GM23338 (cell line): ENCODE measurements at places on chromosomes 1 and 21.

GRCh38 chr1:45894921-45895320, 91.5 kb downstream of the MAST2 start:
- no peak for DNase-seq

DNA sequence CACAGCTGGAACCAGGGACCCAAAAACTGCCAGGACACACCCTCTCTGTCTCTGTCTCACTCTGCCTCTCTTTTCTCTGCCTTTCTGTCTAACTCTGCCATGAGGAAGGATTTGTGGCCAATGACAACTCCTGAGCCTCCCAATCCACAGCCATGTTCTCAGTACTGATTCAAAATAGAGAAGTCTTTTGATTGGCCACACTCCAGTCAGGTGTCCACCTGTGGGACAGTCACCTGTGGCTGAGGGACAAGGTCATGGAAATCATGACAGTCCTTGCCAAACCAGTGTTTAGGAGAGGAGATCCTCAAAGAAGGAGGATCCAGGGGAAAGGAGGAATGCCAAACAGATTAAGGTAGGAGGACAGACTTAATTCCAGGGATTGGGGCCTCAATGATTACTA, 15.8 kb downstream of the TINAGL1 start:
- DNase-seq = no peak

- peak; percentile 22 for DNase-seq
Observed at GRCh38 chr1:27664291-27664690, 7.7 kb downstream of the IFI6 start.

- DNase-seq = peak; percentile 56
Observed at GRCh38 chr1:74343216-74343615, 108.0 kb downstream of the TNNI3K start.

DNA sequence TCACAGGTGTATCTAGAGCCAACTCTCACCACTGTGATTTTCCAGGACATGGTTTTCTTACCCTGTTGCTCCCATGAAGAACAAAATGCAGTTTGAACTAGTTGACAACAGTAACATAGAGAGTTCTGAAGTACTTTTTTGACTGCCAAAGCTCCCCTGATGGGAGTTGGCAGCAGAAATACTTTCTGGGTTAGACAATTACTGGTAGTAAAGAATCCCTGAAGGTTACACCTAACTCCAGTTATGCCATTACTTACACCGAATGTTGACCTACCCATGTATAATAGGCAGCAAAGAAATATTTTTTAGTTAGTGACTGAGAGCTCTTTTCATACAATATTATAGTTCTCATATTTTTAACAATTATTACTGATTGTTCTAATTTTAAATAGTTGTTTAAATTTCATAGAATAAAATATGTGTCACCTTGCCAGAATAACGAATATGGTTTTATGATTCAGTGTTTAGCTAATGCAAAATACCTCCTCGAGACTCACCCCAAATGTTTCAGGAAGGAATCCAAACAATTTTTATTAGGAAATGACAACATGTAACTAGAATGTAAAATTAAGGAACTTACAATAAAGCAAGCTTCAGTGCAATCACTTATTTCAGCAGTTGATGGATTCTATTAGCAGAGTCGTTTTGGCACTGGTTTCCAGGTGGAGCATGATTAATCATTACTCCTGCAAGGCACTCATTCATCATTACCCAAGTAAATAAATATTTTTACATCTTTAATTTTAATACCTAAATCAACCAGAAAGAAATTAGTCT, 237.6 kb downstream of the MRPL39 start:
- DNase-seq = no peak

- peak; percentile 85 for DNase-seq
Observed at GRCh38 chr1:7379441-7379971, 391.6 kb upstream of the VAMP3 start.

DNA sequence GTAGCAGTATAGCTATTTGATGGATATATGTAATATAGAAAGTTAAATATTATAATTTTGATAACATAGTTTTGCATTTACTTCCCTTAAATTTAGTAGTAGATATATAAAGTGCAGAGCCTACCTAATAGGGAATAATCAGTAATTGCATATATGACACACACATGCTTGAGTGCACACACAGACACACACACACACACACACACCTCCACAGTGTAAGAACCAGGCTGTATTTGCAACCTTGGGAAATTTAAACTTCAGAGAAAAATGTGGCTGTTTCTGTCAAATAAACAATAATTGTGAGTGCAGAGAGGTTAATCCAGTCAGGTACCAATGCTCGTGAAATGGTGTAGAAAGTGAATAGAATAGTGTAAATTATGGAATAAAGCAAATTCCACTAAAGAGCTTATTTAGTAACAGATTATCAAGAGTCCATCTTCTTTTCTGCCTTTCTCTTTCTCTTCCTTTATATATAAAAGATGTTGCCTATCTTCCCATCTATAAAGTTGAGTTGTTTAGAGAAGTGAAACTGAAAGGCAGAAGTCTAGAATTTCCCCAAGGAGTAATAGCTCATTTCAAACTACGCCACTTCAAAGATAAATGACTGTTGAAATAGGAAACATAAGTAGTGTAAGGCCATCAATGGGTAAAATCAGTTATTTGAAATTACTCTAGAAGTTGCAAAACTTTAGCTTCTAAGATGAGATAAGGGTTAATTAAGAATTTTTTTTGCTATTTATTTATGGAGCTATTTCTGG, 273.7 kb downstream of the SRGAP2C start:
- no peak for DNase-seq

DNA sequence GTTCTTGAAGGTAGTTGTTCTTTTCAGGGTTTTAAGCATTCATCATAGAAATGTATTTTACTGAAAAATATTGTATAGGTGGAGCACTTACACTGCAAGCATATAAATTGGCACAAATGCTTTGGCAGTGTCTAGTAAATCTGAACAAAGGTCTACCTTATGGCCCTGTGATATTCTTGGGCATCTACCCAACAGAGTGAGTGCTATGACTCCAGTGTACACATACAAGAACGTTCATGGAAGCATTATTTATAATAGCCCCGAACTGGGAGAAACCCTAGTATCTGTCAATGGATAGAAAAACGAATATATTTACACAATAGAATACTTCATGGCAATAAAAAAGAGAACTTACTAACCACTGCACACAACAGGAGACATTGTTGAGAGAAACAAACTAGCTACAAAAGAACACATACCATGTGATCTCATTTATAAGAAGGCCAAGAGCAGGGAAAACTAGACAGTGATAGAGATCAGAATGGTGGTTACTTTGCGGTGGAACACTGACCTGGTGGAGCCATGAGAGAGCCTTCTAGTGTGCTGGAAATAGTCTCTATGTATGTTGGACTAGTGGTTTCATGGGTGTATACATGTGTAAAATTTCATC, 96.0 kb downstream of the MAB21L3 start:
- DNase-seq = no peak

- DNase-seq = peak; percentile 91
Observed at GRCh38 chr1:162023547-162024501, at the start of gene OLFML2B. Gene OLFML2B (minus strand): TSS chr1:162023869. CDS start chr1:162023430, 439 bp downstream.

DNA sequence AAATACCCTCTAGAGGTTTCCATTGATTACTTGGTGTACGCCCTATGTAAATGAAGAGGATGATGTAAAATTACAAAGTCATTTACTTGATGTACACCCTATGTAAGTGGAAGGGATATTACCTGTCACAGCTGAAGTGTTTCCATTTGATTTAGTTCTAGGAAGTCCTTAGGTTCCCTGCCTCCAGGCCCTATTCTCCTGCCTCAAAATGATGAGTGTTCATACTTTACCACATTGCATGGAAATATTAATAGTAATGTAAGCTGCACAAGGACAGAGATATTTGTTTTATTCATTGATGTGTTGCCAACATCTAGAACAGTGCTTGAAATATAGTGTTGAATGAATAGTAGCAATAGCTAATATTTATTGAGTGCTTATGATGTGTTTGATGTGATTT, 9.5 kb upstream of the AK4 start:
- no peak for DNase-seq

DNA sequence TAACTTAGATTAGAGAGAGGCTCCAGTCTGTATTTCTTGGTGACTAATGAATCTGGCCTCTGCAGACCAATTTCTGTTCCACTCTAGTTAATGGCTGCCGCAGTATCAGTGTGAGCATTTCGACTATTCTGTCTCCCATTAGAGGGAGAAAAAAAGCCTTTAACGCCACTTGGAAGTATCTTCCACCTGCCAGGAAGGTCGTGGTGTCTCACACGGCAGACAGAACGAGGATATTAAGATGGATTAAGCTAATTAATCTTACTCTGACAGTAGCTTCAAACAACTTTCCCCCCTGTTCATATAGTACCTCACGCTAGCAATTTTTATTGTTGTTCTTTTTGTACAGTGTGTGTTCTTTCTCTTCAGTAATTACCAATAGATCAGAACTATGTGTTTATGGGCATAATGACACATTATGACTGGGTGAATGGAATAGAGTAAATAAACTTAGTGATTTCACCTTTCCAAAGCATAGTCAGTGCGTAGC, 153.8 kb downstream of the ADGRL2 start:
- DNase-seq = no peak

DNA sequence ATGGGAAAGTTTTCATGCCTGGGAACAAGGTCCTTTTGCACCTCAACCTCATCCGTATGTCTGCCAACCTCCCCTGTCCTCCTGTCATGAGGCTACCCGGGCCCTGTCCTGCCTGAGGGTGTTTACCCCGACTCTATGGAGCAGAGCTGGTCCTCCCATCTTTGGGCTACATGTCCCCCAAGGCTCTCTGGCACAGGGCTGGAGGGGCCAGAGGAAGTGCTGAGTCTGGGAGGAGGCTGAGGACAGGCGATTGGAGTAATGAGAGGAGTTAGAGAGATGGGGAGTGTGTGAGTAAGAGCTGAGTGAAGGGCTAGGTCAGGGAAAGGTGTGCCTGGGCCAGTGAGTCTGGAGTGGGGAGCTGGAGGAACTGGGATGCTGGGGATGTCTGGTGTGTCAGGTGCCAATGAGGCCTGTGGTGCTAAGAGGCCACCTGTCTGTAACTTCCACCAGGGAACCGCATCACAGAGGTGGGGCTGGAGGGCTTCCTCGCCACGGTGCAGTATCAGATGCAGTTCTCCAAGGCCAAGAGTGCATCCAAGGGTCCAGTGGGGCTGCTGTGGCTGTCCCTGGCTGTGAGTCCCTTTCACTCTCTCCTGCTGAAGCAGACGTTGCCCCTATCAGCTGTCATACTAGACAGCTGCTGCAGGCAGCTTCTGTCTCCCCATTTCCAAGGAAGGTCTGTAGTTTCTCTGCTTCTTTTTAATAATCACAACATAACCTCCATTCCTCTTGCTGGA, 11.7 kb downstream of the LRRC71 start:
- no peak for DNase-seq

DNA sequence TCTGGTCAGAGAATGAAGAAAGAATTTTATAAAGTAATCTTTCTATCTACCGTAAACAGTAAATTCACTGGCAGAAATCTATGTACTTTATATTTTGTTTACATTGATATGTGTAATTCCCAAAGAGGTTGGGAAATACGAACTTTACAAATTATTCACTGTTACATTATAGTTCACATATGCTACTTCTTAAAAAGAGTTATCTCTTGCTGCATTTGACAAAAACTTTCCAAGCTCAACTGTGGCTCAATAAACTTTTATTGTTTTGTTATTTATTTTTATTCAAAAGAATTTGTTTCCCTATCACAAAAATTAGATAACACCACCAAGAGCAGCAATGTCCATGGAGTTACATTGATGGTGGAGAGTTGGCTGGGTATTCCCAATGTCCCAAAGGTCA, 201.2 kb upstream of the TNR start:
- no peak for DNase-seq

DNA sequence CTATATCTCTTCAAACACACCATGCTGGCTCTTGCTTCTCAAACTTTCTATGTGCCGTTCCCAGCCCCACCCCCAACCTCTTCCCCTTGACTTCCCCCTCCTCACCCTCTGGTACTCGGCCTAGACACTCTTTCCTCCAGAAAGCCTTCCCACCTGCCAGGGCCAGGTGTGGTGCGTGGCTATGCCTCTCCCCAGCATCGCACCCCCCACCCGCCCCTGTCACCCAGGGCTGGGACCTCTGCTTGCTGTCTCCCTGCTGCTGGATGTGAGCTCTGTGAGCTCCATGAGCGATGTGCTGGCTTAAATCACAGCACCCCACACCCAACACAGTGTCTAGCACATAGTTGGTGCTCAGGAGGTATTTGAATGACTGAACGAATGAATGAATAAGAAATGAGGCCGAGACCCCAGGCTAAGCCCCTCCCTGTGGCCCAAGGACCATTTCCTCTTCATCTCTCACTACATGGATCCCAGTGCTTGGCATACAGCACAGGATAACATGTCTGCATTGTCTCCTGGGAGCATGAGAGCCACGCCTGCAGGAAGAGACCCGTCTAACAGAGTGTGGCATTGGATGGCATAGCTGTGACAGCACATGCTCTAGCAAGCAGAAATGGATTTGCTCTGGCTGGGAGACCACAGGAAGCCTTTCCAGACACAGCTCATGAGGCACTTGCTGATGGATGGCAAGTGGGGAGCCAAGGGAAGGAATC, 19.7 kb downstream of the TNNT2 start:
- DNase-seq = no peak

GRCh38 chr1:29122682-29123052, 1.0 kb downstream of the TMEM200B start:
- DNase-seq = peak; percentile 53

GRCh38 chr1:232579958-232580941, 49.7 kb downstream of the SIPA1L2 start:
- DNase-seq = no peak

- DNase-seq = peak; percentile 25
Observed at GRCh38 chr1:164577291-164577690, 18.3 kb downstream of the PBX1 start.
